Activated CD8-positive, alpha-beta memory T cell treated with anti-CD3 and anti-CD28 coated beads for 1 hour (primary cell): ENCODE measurements at places on chromosomes 7 and 10.

- no peak for DNase-seq
Observed at GRCh38 chr10:73246322-73246645, 771 bp downstream of the DNAJC9 start.

DNA sequence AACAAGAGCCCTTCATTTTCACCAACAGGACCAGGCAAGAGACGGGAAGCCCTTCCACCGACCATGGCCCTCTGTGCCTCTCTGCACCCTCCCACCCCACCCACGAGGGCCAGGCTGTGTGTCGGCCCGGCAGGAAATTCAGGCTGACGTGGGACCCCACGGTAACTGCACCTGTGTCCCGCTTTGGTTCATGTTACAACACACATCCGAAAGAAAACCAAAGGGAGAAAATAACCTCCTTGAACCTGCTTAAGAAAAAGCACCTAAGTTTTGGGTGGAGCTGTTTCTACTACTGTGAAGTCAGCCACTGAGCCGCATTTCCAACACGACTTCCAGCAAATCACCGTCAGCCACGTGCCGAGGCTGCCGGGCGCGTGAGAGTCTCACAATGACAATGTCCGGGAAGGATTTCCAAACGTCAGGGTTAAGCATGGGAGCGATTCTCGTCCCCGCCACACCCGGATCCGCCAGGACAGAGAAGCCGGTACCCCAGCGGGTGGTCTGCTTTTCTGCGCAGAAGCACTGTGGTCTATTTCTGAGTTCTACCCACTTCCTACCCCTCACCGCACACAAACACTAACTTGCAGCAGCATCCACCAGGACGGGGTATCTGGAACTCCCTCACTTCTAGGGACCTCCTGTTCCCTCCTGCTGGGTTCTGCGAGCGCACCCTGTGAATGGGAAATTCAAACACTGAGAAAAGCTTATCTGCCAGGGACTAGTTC, 36.6 kb downstream of the AMZ1 start:
- DNase-seq = no peak

GRCh38 chr7:116630932-116631671, 40.9 kb upstream of the MET start:
- DNase-seq = no peak

DNA sequence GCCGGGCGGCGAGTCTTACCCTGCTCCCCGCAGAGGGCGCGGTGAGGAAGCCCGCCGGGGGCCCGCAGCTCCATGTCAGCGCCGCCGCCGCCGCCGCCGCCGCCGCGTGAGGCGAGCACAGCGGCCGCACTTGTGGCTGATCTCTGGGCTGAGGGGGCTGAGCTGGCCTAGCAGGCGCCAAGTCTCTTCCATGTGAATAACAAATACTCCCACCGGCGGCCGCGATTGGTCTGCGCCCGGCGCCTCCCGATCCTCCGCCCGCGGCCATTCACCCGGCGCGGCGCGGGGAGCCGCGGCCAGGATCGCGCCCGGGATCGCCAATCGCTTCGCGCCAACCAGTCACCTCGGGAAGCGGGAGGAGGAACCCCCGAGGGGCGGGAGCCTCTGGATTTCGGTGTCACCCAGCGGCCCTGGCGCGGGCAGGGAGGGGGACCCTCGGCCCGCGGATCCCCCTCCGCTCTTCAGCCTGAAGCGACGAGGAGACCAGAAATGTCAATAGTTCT, at the start of gene GRM8:
Gene GRM8, minus strand, starts transcription at position 164 of the 503 bp plus-strand sequence.
- no peak for DNase-seq

DNA sequence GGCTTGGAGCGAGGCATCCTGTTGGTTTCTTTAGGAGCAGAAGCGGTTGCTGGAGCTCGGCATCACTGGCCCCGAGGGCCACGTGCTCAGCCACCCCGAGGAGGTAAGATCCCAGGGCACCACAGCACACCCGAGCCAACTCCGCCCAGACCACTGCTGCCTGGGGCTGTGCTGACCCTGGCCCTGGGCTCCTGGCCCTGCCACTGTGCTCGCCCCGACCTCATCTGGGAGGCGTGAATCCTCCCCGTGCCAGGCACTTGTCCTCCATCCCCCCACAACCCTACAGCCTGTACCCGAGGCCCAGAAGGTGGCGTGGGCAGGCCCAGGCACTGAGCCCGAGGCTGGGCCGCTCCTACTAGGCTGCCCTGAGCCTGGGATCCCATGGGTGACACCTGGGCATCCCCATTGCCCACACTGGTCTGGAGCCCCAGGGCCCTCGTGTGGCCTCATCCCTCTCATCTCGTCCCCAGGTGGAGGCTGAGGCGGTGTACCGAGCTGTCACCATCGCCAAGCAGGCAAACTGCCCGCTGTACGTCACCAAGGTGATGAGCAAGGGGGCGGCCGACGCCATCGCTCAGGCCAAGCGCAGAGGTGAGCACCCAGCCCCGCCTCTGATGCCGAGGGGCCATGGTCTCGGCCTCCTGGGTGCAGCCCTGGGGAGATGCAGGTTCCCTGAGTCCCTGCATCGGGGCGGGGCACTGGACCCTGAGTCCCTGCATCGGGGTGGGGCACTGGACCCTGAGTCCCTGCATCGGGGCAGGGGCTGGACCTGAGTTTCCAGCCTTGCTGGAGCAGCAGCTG, 11.8 kb downstream of the DPYSL4 start:
- DNase-seq = no peak

- no peak for DNase-seq
Observed at GRCh38 chr10:31709476-31709875, 219.2 kb downstream of the ARHGAP12 start.

- no peak for DNase-seq
Observed at GRCh38 chr10:107094824-107095522, 69.5 kb downstream of the SORCS1 start.

- DNase-seq = peak; percentile 9
Observed at GRCh38 chr10:30359373-30360206, 10.5 kb upstream of the MTPAP start.

GRCh38 chr10:61943674-61944378, 42.3 kb downstream of the ARID5B start:
- no peak for DNase-seq

DNA sequence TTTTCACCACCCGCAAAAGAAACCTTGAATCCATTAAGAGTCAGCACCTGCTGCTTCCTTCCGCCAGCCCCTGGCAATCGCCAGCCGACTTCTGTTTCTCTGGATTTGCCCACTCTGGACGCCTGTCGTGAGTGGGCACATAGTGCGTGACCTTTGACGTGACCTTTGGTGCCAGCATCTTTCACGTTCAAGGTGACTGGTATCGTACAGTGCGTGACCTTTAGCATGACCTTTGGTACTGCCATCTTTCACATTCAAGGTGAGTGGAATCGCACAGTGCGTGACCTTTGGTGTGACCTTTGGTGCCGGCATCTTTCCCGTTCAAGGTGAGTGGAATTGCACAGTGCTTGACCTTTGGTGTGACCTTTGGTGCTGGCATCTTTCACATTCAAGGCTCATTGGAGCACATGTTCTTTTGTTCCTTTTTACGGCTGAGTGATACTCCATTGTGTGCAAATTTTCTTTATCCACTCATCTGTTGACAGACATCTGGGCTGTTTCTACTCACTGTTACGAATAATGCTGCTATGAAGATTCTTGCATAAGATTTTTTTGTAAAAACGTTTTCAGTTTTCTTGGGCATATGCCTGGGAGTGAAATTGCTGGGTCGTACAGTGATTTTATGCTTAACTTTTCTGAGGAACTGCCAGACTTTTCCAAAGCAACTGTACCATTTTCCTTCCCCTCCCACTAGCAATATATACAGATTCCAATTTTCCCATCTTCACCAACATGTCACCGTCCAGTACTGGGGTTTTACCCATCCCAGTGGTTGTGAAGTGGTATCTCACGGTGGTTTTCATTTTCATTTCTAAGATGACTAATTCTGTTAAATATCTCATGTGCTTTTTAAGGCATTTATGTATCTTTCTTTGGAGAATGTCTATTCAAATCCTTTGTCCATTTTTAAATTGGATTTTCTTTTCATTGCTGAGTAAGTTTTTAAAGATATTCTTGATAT, 145.3 kb downstream of the DIP2C start:
- no peak for DNase-seq

DNA sequence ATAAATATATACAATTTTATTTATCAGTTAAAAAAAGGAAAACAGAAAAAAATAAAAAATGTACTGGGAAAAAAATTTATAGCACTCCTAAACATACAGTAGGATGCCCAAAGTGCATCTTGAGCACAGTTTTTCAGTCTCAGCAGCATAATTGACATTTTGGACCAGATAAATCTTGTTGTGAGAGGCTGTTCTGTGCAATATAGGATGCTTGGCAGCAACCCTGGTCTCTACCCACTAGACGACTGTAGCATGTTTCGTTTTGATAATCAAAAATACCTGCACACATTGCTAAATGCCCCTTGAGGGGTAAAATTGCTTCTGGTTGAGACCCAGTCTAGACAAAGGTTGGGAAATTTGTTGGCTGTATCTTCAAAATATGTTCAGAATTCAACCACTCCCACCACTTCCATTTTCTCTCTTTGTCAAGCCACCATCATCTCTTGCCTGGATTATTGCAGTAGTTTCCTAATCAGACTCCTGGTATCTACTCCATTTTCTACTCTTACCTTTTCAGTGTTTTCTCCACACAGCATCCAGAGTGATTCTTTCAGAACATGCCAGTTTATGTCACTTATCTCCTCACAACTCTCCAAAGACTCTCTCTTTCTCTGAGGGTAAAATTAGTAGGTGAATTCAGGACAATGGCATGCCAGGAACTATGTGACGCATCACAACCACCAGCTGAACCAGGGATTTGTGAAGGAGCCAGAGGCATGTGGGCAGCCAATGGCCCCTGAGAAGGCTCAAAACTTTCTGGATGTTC, 91.4 kb downstream of the GPR85 start:
- no peak for DNase-seq

DNA sequence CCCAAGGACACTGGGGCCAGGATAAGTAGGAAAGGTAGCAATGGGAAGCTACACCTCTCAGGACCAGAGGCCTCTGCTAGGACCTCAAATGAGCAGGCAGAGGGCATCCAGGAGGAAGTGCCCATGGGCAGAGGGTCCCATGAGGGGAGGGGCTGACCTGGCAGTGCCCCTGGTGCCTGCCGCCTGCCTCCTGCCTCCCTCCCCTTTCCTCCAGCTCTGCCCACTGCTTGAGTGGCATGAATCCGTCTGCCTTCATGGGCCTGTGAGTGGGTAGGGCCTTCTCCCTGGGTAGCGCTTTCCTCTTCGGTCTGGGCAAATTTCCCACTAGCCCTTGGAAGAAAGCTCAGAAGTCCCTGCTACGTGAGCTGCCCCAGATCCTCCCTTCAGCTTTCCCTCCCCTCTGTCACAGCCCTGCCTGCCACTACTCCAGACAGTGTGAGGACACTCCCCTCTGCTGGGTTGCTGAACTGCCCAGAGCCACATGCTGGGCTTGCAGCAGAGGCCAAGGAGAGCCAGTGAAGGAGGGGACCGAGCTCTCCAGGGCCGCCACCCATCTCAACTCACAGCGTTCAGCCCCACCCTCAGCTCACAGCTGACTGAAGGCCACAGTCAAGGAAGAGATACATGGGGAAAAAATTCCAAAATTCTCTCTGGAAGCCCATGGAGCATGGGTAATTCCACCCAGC, 141.4 kb downstream of the ARHGAP22 start:
- DNase-seq = no peak
